ENCODE measurements at places on chromosomes 2 and 18.

GRCh38 chr18:45920367-45920766 lies 46.8 kb downstream of the EPG5 start:
- DNase-seq: no peak

DNA sequence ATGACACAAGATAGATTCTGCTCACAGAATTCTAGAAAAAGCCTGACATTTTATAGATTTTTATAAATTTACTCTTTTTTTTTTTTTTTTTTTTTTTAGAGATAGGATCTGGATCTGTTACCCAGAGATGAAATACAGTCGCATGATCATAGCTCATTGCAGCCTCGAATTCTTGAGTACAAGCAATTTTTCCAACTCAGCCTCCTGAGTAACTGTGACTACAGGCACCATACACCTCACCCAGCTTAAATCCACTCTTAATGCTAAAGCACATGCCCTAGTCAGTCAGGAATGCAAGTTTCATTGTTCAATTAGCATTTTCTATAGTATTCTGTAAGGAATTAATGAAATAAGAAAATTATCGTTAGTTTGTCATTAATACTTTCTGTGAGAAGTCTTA lies 32.1 kb upstream of the WDR75 start:
- DNase-seq: no peak

DNA sequence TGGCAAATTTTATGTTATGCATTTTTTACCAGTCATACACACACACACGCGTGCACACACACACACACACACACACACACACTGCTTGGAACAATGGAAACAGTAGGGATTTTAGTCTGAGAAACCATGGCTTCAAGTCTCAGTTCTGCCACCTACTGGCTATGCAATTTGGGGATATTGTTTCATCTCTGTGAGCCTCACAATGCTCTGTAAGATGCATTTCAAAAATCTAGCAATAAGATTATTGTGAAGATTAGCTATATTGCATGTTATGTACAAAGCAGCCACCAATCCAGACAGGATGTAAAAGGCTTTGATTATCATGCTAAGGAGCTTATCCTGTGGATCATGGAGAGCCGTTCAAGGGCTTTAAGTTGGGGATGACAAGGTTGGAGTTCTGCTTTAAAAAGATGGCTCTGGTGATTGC lies 401.4 kb downstream of the NBAS start:
- DNase-seq: no peak

- no peak for DNase-seq
Measured at GRCh38 chr2:148619560-148620195, 24.9 kb upstream of the EPC2 start.

DNA sequence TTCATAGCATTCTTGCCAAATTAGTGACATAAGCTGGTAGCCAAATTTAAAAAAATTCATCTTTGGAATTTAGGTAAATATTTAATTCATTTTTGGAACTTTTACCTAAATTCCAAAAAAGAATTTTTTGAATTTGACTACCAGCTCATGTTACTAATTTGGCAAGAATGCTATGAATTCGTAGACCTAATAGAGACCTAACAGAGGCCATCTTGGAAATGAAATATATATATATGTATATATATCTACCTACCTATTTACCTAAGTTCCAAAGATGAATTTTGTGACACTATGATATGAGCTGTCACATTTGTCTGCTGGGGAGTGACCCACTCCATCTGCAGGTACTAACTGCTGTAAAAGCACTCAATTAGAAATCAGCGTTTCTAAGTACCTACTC lies 65.6 kb downstream of the MYOM1 start:
- no peak for DNase-seq

GRCh38 chr2:20796374-20796791 lies 26.5 kb downstream of the LDAH start:
- DNase-seq: no peak

DNA sequence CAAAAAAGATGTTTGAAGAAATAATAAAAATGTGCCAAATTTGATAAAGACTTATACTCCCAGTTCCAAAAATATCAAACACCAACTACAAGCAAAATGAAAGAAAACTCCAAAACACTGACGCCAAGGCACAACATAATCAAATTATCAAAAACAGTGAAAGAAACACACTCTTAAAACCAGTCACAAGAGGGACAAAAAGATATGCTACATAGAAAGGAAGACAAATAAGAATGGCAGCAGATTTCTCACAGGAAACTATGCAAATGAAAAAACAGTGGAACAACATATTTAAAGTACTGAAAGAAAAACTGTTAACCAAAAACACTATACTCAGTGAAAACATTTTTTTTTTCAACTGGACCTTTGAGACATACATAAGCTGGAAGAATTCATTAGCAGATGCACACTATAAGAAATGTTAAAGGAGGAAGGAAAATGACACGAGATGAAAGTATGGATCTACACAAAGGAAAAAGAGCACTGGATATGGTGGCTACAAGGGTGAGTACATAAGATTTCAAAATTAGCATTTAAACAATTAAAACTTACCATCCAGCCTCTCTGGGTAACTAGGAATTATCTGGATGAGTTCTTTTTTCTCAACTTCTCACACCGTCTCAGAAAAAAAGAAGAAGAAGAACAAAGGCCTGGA lies 94.0 kb upstream of the ACVR1C start:
- no peak for DNase-seq

GRCh38 chr2:72973566-72974435 lies 56.5 kb downstream of the EMX1 start:
- DNase-seq: peak; percentile 21

GRCh38 chr2:131756141-131756907 lies 228.6 kb downstream of the CCDC74A start:
- no peak for DNase-seq

DNA sequence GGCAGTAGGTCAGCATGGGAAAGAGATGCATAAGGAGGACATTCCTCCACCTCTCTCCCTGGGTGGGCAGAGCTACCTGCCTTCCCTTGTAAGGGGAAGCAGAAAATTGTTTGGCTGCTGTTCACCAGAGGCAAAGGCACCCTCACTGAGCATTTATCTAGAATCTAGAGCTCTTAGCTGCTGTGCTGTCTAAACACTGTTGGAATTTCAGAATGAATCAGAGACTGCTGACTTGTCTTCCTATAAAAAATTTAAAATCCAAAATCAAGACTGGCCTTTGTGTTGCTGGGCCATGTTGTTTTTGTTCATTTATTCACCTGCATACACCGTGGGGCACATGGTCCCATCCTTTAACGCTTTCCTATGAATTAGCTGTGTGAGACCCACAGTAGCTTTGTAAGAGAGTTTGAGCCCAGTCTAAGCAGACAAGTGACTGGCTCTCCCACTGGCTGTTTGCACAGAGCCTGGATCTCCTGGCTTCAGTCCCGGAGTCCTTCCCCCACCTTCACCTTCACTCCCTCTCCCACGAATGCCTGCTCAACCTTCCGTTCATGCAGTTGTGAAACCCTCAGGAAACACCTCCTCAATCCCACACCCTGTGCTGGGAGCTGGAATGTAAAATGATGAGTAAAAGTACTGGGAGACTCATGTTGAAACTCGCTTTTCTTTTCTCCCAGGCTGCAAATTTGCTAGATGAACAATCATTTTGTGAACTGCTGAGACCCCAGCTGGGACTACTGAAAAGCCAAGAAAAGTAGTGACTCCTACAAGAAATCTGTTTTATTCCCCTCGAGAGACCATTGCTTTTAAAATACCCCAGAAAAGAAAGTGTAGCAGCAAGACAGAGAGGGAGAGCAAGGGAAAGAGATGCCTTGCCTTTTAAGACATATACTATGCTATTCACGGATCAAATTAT lies 76.2 kb downstream of the FAM168B start:
- DNase-seq: no peak
